Stimulated activated CD8-positive, alpha-beta memory T cell treated with anti-CD3 and anti-CD28 coated beads, Interleukin-4, amount 100 ng/mL, for 1 hour (primary cell): ENCODE measurements at places on chromosomes 5 and 9.

DNA sequence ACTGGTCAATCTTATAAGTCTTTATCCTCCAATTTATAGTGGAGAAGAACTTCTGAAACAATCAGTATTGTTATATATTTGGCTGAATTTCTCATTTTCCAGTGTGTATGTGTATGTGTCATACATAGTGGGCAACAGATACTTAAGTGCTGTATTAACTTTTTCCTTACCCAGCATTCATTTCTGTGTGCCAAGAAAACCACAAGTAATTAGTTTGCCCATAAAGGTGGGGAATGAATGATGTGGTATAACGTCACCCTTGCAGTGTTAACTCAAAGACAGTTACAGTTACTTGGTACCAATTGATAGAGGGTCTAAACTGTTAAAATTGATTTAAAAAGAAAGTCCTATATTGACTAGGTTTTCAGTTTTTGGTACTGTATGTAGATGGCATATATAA lies 2.0 kb downstream of the OGN start:
- DNase-seq: no peak

- DNase-seq: no peak
Observed at GRCh38 chr9:16133556-16134227, 580.8 kb downstream of the CCDC171 start.

DNA sequence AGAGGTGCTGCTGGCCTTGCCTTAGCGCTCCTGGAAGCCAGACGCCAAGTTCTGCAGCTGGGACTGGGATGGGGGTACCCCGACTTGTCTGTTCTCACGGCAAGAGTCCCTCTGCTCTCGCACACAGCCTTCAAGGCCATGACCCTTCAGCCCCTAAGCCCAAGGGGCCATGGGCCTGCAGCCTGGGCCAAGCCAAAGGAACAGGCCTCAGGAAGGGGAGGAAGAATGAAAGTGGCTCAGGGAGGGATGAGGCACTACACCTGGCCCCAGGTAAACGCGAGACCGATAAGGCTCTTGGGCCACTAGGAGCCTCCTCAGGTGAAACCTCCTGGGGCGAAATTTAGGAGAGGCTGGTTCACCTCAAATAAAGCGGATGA lies 3.9 kb downstream of the EBF1 start:
- DNase-seq: no peak

DNA sequence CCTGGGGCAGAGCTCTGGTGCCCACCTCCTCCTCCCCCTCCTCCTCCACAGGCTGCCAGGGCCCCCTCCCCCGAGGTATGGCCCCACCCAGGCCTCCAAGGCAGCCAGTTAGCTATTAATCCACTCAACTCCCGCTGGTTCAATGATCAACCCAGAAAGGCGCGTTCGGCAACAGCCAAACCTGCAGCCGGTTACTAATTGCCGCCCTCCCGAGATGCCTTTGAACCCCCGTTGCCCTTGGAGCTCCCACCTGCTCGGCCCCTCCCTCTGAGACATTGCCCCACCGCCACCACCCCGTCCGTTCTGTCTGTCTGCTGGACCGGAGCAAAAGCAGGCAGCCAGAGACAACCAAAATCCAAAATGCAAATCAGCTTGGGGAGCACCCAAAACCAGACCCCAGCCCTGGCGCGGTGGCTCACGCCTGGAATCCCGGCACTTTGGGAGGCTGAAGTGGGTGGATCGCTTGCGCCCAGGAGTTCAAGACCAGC lies 25.8 kb downstream of the NOTCH1 start:
- no peak for DNase-seq

- no peak for DNase-seq
Observed at GRCh38 chr9:134165357-134166315, 1.3 kb upstream of the RNU6ATAC start.

- DNase-seq: no peak
Observed at GRCh38 chr9:5554254-5554653, 43.9 kb downstream of the PDCD1LG2 start.
